ENCODE measurements at places on chromosomes 2 and 18.

GRCh38 chr2:127422559-127423477 lies 4.6 kb downstream of the PROC start:
- DNase-seq = peak; percentile 93

DNA sequence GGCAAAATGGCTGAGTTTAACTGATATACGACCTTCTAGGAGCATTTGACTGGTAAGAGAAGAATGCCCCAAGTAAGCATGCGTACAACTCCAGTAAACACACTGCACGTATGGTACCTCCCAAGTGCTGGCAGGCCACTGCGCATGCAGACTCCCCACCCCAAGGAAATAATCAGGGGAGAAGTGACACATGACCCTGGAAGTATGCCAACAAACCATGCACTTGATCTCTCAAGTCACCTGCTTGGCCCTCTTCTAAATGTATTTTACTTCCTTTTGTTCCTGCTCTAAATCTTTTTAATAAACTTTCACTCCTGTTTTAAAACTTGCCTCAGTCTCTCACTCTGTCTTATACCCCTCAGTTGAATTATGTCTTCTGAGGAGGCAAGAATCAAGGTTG lies 129.8 kb upstream of the COL5A2 start:
- DNase-seq = no peak

- DNase-seq = no peak
Measured at GRCh38 chr2:148967578-148967977, 70.9 kb upstream of the LYPD6B start.

DNA sequence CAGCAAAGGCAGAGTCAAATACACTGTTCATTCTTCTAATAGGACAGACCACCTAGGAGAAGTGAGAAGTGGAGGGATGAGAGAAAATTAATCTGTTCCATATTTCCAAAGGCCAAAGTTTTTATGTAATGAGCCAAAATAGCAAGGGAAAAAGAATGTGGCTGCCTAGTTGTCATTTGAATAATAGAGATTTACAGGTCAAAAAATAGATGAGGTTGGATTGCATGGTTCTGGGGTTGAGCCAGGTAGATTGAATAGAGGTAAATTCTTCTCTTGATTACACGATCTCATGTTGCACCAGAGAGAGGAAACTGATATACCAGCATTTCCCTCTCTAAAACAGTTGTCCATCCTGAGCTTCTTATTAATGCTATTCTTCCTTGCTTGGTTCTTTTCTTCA lies 325.8 kb downstream of the CCDC178 start:
- no peak for DNase-seq

DNA sequence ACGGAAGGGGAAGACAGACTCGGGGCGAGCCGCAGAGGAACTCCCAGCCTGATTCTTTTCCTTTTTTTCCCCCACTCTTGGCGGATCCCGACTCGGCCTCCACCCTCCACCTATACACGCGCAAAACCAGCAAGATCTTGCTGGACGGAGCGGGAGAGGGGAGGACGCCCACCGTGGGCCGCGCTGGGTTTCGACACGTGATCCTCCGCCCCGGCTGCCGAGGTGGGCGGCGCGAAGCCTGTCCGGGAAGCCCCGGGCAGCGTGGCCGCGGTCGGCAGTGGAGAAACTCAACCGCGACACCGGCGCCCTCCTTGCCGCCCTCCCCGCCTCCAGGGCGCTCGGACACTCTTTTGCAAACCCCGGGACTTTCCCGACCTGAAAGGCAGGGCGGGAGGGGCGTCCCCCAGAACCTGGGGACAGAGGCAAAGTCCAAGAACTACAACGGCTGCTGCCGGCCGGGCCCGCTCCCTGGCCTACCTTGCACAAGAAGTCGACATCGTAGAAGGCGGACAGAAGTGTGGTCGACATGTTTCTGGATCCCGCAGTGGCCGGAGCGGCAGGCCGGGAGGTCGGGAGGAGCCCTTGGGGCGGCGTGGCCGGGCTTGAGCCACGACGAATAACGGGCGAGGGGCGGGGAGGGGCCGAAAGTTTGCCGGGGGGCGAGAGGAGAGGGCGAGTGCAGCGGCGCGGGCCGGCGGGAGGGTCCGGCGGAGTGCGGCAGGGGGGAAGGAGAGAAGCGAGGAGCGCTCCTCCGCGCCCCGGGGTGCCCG lies 433 bp downstream of the ZFP36L2 start:
- DNase-seq = no peak

DNA sequence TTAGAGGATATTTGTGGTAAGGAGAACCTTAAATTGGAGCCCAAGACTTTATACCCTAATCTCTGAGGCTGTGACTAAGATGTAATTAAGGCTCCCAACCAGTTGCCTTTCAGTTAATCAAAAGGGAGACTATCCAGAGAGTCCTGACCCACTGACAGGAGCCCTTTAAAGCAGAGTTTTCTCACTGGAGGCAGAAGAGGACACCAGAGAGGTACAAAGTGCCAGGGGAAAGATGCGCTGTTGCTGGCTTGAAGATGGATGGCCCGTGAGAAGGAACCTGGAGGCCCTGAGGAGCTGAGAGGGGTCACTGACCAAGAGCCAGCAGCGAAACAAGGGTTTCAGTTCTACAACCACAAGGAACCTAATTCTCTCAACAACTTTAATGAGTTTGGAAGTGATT lies 137.3 kb downstream of the TMEM131 start:
- peak; percentile 6 for DNase-seq

DNA sequence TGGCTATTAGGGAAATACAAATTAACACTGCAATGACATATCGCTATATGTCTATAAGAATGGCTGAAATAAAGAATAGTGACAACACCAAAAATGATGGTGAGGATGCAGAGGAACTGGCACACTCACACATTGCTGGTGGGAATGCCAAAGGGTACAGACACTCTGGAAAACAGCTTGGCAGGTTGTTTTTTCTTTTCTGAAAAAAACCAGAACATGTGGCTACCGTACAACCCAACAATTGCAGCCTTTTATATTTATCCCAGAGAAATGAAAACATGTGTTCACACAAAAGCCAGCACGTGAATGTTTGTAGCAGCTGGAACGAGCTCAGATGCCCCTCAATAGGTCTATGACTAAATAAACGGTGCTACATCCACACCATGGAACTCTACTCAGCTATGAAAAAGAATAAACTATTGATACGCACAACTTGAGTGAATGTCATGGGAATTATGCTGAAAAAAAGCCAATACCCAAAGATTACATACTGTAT lies 45.9 kb downstream of the KCNE4 start:
- no peak for DNase-seq

- DNase-seq = no peak
Measured at GRCh38 chr18:34467058-34467457, 242.3 kb upstream of the NOL4 start.

DNA sequence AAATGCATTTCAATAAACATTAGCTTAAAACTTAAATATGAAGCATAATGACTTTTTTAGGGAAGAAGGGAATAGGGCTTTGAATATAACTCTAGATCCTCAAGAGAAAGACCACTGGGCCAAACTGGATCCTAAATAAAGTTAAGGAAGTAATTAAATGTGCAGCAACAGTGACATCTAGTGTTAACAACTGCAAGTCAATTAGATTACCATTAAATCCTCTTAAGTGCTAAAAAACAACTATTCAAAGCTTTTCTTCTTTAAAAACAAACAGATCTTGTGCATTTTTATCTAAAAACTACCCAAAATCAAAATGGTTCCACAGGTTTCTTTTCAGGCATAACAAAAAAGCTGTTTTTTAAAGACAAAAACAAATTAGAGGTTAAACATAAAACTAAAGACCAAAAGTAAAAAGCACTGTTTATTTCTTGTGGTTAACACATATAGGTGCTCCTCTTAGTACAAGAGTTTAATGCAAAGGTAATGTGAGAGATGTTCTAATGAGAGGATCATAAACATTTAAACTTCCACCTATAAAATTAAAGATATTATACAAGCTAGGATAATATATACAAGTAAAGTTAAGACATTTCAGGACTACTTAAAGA lies 111.4 kb downstream of the THADA start:
- DNase-seq = peak; percentile 24

- peak; percentile 50 for DNase-seq
Measured at GRCh38 chr2:25230198-25230947, 62.0 kb upstream of the POMC start.

DNA sequence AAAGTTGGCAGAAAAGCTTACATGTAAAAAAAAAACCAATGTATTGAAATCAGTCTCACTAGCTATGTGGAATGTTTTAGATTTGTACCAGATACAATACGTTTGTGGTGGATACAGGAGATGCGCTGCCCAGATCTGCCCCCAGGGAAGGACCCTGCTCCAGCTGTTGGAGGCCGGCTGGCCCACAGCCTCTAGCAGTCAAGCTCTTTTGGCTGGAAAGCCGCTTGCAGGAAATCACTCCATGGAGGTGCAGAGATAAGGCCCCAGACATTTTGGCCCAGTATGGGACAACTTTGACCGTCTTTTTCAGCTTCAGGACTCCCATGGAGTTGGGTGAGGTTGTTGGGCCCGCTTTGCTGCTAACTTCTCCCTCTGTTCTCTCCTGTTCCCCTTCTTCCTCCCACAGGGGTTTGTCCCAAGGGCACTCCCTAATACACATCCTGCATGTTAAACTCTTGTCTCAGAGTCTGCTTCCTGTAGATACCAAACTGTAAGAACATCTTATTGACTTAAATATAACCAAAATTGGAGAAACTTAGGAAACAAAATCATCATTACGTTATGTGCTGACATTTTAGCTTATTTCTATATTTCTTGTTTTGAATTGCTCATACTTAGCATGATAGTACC lies 1.7 kb upstream of the QPCT start:
- DNase-seq = no peak

DNA sequence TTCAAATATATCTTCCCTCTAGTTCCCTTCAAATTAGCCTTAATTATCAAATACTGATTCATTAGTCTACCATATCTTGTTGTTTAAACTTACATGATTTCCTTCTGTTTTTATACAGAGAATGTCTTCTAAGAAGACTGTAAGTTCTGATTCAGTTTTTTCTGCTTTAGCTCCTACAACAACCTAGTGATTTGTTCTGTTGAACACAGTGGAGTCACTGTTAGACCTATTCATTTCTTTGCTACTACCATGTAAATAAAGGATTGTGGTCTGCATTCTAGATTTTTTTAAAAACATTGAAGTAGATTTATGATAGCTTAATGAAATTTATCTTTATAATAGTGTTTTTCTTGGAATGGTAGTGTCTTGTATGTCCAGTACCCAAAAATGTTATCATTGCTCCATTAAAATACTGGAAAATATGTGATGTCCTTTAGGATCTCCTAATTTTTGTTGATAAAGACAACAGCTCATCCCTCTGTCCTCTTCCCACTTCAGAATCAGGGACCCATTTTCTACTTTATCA lies 146.4 kb downstream of the MBD5 start:
- DNase-seq = no peak

- DNase-seq = peak; percentile 94
Measured at GRCh38 chr2:224039080-224039769, at the start of gene SERPINE2. TSS of gene SERPINE2 (minus strand) at chr2:224039286. CDS start at chr2:224001900, 37,386 bp downstream.

DNA sequence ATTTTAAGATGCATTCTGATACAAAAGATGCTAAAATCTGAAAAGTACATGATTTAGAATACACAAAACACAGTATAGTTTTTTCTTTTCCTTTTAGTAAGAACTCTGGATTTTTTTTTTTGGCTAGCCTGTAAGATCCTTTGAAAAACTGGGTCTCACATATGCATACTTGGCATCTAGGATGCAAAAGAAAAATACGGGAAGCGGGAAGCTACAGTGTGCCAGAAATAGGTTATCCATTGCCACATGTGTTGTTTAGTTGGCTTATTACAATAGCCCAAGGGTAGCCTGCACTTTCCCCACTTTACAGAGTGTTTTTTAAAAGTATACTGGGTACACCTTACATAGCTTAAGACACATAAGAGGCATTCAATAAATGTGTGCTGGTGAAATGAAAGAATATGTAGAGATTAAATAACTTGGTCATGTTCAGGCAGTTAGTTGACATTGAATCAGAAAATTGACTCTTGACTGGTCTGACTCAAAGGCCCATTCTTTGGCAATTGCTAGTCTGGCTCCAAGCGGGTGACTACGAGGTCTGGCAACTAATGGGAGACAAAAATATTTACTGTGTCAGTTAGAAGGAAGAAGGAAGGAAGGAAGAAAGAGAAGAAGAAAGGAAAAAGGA lies 286.8 kb upstream of the TRIB2 start:
- no peak for DNase-seq

GRCh38 chr2:206920310-206920709 lies 19.0 kb upstream of the CPO start:
- no peak for DNase-seq

GRCh38 chr2:168392024-168392423 lies 64.0 kb upstream of the CERS6 start:
- no peak for DNase-seq

- DNase-seq = peak; percentile 91
Measured at GRCh38 chr2:174336501-174337336, 2.0 kb downstream of the SP9 start.

DNA sequence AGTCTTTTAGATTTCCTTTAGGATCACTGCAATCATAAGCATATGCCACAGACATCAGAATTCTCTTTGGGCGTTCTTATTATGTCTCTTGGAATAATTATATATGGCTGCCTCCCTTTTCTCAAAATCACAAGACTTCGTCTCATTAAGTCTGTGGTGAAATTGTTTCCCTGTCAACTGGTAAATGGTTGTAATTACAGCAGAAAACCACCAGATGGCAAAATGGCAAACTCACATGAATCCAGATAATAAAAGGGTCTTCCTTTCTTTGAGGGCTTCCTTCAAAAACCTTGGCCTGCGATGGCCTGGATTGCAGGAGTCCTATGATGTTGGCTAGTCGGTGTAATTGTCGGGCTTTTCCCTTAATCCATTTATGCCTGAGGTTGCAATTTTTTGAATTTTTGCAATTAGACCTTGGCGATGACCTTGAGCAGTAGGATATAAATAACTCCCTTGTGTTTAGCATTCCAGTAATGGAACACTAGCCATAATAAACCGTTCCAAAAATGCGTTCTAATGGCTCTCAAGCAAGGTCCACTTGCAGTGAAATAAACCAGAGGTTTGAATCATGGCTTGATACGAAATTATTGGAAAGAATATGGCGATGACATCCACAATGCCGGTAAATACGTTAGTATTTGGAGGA lies 656.4 kb downstream of the MBD2 start:
- DNase-seq = peak; percentile 30

DNA sequence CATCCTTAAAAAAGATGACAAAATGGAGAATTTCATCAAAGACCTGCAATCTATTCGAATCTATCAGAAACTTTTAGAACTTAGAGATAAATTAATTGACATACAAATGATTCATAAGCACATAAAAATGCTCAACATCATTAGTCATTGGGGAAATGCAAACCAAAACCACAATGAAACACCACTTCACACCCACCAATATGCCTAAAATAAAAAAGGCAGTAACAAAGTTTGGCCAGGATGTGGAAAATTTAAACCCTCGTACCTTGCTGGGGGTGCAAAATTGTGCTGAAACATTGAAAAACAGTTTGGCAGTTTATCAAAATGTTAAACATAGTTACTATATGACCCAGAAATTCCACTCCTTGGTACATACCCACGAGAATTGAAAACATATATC lies 11.5 kb upstream of the EIF2AK3 start:
- DNase-seq = no peak

DNA sequence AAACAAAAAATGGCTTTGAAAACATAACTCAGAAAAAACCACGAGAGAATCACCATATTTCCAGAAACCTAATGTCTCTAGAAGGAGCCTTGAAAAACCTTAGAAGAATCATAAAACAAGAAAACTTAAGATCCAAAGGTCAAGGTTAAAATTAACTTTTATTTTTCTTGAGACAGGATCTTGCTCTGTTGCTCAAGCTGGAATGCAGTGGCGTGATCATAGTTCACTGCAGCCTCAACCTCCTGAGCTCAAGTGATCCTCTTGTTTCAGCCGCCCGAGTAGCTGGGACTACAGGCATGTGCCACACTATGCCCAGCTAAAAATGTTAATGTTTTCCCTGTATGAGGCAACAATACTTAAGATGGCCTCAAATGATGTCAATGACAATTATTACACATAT lies 254.2 kb upstream of the SESTD1 start:
- no peak for DNase-seq
